Suppressor macrophage treated with lipopolysaccharide for 4 hours (primary cell): ENCODE measurements at places on chromosomes 7 and 10.
A peak's percentile ranks its signal among the peaks of the same experiment; 100 is the strongest.

- DNase-seq: no peak
Observed at GRCh38 chr7:46545790-46546189, 624.7 kb upstream of the IGFBP3 start.

DNA sequence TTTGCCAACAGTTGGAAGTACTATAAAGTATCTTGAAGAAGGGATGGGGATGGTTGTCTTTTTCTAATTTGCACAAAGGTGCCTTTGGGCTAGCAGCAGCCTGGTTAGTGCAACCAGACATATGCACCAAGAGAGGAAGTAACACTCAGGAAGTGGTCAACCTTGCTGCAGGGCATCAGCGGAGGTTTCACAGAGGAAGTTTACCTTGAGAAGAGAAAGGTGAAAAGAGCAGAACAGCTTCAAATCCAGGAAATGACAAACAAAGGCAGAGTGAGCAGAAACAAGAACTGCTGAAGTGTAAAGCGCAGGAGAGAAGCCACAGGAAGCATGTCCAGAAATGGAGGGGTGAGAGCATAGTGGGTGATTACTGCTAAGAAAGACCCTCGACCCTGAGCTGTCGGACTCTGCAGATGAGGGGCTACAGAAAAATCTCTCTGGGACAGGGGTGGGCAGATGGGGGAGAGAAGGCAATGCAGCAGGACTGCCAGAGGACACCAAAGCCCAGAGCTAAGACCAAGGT, 66.9 kb downstream of the STK17A start:
- DNase-seq: peak; percentile 6

DNA sequence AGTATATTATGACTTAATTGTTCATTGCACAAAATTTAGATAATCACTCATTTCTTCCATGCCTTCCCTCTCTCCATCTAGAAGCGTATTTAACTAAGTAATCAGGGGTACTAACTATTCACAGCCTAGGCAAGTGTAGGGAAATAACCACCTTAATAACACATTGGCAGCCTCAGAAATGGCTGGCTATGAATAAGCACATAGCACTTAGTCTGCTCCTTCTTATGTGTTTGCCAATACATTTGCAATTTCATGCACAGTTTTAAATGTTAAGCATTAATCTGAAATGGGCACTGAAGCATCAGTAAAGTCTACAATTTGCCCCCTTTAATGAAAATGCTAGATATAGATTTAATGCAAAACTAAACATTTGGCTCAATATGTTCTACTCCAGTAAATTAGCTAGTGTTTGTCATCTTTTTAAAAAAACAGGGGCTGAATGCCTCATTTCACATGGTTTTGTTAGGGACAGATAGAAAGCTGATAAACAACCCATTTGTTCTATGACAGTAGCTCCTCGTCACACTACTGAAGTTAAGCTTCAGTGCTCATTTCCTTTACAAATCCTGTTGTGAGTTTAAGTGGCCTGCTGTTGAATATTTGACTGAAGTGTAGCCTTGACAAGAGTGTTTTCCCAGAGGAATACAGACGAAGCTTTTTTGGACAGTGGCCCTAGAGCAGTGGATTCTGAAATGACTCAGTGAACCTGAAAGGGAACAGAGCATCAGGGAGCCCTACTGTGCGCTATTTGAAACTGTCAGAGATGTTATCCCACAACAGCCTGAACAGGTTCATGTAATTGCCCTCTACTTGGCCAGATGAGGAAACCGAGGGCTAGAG, 30.5 kb downstream of the HHEX start:
- DNase-seq: no peak

- DNase-seq: peak; percentile 58
Observed at GRCh38 chr10:24617771-24618396, 105.8 kb downstream of the ARHGAP21 start.

DNA sequence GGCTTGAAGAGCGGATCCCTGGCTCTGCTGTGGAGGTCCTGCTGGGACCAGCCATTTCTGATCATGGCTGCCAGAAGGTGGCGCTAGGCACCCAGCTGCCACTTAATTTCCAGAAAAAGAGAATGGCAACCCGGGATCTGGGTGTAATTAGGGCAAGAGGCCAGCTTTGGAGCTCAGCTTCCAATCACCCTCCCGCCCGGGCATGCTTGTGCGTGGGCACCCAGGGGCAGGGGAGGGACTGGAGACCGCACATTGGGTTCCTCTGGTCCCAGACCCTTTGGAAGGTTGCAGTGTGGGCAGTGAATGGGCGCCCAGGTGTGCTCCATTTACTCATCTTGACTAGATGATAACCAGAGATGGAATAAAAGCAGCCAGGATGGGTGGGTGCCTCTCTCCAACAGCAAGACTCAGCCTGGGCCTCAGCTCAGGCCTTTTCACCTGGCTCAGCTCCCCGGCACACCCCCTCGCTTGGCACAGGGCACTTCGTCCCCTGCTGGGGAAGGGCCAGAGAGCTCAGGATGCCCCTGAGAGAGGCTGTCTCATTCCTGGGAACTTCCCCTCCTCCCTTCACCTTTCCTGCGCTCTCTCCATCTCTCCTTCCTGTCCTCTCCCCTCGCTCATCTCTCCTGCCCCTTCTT, 14.7 kb downstream of the FAM241B start:
- peak; percentile 61 for DNase-seq

DNA sequence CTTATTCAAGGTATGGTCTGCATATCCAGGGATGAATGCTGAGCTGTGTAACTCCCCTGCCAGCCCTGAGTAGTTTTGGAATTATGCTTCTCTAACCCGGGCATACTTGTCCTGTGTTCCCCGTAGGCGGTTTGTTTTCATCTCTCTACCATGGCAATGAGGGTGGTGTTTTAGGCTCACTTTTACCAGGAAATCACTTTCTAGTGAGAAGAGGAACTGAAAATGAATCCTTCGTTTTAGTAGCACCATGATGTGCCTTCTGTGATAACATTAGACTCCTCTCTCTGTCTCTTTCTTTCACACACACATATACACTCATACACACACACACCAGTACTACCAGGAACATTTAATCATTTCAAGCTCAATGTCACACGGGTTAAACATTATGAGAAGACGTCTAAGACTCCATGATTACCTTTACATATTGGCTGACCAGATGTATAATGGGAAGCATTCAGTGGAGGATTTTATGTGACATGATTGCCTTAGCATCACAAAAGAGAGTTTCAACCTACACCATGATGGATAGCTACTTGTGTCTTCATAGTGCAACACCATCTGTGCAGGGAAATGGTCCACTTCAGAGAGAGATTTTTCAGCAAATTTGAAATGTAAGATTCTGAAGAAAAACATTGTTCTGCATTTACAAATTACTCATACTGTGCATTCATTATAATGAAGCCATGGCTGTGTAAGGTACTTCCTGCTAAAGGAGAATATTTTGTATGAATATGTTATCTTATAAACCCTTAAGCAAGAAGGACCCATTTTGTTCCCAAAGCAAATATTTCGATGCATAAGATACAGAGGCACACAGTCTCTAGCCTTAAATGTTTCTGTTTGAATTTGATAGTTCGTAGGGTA, 31.0 kb upstream of the PFKP start:
- DNase-seq: peak; percentile 85

GRCh38 chr10:103661198-103661950, 167.9 kb downstream of the NEURL1 start:
- peak; percentile 38 for DNase-seq

- DNase-seq: no peak
Observed at GRCh38 chr10:95350830-95351228, 60.0 kb upstream of the PDLIM1 start.

DNA sequence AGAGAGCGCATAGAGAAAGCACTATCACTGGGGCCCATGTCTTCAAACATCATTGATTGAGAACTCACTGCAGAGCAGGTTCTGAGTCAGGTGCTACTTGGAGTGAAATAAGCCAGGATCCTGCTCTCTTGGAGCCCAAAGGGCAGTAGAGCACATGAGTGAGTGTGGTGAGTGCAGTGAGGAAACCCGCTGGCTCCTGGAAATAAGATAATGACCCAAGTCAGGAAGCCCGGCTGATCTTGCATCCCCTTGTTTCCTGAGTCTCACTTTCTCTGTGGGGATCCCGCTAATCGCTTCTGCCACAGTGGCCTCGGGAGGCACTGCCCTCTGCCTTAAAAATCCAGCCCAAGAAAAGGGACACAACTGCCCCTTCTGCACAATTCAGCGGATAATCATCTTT, 7.1 kb upstream of the FAM107B start:
- no peak for DNase-seq

GRCh38 chr10:75497997-75498883, 66.8 kb downstream of the LRMDA start:
- DNase-seq: no peak
